T-helper 17 cell (primary cell): ENCODE measurements at places on chromosomes 5 and 9. TPM values are rescaled to one million over a fixed set of nuclear protein-coding genes. Genes with fewer than 3 reads are reported as not detected.

FBXO4 gene
- total RNA-seq, result 10.5 TPM

SLC6A3 gene
- not detected for total RNA-seq

FAM169A gene
- total RNA-seq, result 16.1 TPM

NEURL1B gene
- 0.07 TPM for total RNA-seq

IRX1 gene
- total RNA-seq, result not detected

BTNL9 gene
- 1.8 TPM for total RNA-seq

TNC gene
- total RNA-seq, result not detected

PCDHGB4 gene
- 0.10 TPM for total RNA-seq

IL13 gene
- total RNA-seq, result not detected

TLE1 gene
- 2.2 TPM for total RNA-seq

LRRC70 gene
- total RNA-seq, result 5.8 TPM

CBY3 gene
- not detected for total RNA-seq

TNFSF8 gene
- total RNA-seq, result 47.6 TPM

RASGRF2 gene
- total RNA-seq, result 21.3 TPM

CDO1 gene
- total RNA-seq, result not detected

SPINK7 gene
- not detected for total RNA-seq

BRIX1 gene
- 20.6 TPM for total RNA-seq

FOXD4L3 gene
- not detected for total RNA-seq

GLRA1 gene
- total RNA-seq, result not detected

KCNV2 gene
- total RNA-seq, result not detected

OLFML2A gene
- not detected for total RNA-seq

CRHBP gene
- 0.50 TPM for total RNA-seq

LCN1 gene
- total RNA-seq, result not detected

LEAP2 gene
- 0.47 TPM for total RNA-seq

PTGES gene
- 0.15 TPM for total RNA-seq

PCDHA6 gene
- total RNA-seq, result not detected

MYO10 gene
- total RNA-seq, result 0.25 TPM

TPPP gene
- 35.4 TPM for total RNA-seq

IL9 gene
- not detected for total RNA-seq

CARD6 gene
- 2.1 TPM for total RNA-seq

NUTM2F gene
- not detected for total RNA-seq

ADRB2 gene
- total RNA-seq, result 5.7 TPM

REEP2 gene
- 0.40 TPM for total RNA-seq
